ENCODE measurements at places on chromosomes 12 and 14. TPM values are rescaled to one million over a fixed set of nuclear protein-coding genes. Genes with fewer than 3 reads are reported as not detected.

Gene INHBE
- total RNA-seq: 3.8 TPM

Gene EFS
- 1.7 TPM for total RNA-seq

Gene SLC6A13
- 0.17 TPM for total RNA-seq

Gene RPL10L
- not detected for total RNA-seq

Gene MUCL1
- total RNA-seq: not detected

Gene TDP1
- total RNA-seq: 30.5 TPM

Gene PZP
- not detected for total RNA-seq

Gene PLEK2
- 3.0 TPM for total RNA-seq

Gene GUCY2C
- not detected for total RNA-seq

Gene LRRC43
- 3.3 TPM for total RNA-seq

Gene PMCH
- total RNA-seq: not detected

Gene POC1B
- total RNA-seq: 13.4 TPM

Gene GRIN2B
- not detected for total RNA-seq

Gene PRIMA1
- not detected for total RNA-seq

Gene DBX2
- total RNA-seq: not detected

Gene KRT6C
- not detected for total RNA-seq

Gene NABP2
- total RNA-seq: 27.0 TPM

Gene TAS2R8
- total RNA-seq: not detected

Gene CRADD
- 19.1 TPM for total RNA-seq

Gene SLC25A3
- total RNA-seq: 928 TPM

Gene SETD1B
- total RNA-seq: 7.4 TPM

Gene LRP10
- 87.8 TPM for total RNA-seq

Gene CD4
- total RNA-seq: 0.15 TPM

Gene RND1
- under 0.01 TPM for total RNA-seq

Gene IFI27
- 34.4 TPM for total RNA-seq

Gene KLRK1
- 0.29 TPM for total RNA-seq

Gene CCDC196
- total RNA-seq: not detected

Gene CIDEB
- 1.5 TPM for total RNA-seq

Gene RIMBP2
- total RNA-seq: not detected

Gene PAPOLA
- 94.4 TPM for total RNA-seq

Gene NTF3
- total RNA-seq: 0.50 TPM

Gene KRT78
- total RNA-seq: not detected

Gene AMIGO2
- total RNA-seq: 1.2 TPM

Gene GPD1
- not detected for total RNA-seq

Gene TOMM20L
- total RNA-seq: not detected

Gene ASCL1
- not detected for total RNA-seq

Gene RXYLT1
- total RNA-seq: 14.5 TPM

Gene IPO8
- 39.2 TPM for total RNA-seq

Gene INHBC
- total RNA-seq: not detected

Gene PLXNC1
- 6.8 TPM for total RNA-seq

Gene STX2
- total RNA-seq: 33.9 TPM

Gene HIGD1C
- not detected for total RNA-seq

Gene MSI1
- not detected for total RNA-seq

Gene FAM222A
- 0.15 TPM for total RNA-seq

Gene SOX5
- total RNA-seq: 7.9 TPM

Gene TMPRSS12
- total RNA-seq: not detected

Gene CSAD
- 11.7 TPM for total RNA-seq

Gene ALG10
- 5.7 TPM for total RNA-seq

Gene KRT5
- total RNA-seq: 6.7 TPM

Gene LRFN5
- 4.9 TPM for total RNA-seq

Gene KRT83
- total RNA-seq: not detected

Gene RTL1
- total RNA-seq: not detected
